ENCODE measurements at places on chromosomes 7 and 10.

DNA sequence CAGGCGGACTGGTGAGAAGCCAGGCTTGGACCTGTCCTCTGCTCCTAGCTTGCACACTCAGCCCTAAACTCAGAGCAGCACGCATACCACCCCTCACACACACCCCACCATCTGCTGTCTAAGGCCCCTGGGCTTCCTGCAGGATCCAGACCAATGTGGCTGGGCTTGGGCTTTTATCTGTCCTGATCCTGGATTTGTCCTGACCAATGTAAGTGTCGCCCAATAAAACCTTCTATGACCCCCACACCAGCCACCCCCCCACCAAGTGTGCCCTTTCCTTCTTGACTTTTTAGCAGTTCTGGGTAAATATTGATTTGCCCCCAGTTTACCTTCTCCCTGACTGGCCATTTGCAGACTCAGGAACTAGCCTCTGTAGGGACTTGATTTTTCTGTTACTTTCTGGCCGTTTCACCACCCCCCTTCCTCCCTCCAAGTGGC lies 1.7 kb upstream of the HOXA13 start:
- no peak for DNase-seq

- no peak for DNase-seq
Measured at GRCh38 chr7:100516135-100516812, 22.7 kb upstream of the AGFG2 start.

DNA sequence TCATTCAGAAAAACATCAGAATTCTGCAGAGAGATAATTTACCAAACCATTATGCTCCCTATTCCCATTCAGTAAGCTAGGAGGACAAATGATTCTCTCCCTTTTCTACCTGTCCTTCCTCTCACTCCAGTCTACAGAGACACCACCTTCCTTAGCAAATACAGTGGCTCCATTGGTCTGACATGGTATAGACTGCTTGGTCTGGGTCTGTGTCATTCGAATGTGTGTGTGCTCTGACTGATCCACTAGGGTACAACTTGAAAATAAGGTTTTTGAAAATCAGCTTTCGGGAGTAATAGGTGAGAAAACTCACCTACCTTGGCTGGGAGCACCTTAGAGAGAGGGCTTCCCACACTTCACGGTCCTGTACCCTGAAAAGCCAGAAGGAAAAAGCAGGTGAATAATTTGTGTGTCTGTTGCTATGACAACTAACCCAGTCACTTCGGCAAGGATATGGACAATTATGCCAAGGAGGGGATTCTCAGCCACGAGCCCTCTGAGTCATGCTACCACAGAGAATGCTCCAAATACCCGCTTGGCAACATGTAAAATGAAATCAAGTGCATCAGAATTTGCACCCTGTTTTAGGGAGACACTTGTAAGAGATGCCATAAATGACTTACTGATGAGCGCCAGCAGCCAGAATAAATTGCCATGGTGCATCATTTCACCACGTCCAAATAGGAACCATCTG lies 114.5 kb upstream of the PRKCQ start:
- no peak for DNase-seq

- DNase-seq = peak; percentile 25
Measured at GRCh38 chr10:103451091-103451813, 918 bp downstream of the CALHM2 start.

GRCh38 chr7:54544149-54544526 lies 2.0 kb downstream of the VSTM2A start:
- DNase-seq = no peak

- no peak for DNase-seq
Measured at GRCh38 chr10:106825576-106826364, 338.7 kb downstream of the SORCS1 start.

GRCh38 chr10:74507951-74508350 lies 318.4 kb upstream of the KAT6B start:
- DNase-seq = no peak

DNA sequence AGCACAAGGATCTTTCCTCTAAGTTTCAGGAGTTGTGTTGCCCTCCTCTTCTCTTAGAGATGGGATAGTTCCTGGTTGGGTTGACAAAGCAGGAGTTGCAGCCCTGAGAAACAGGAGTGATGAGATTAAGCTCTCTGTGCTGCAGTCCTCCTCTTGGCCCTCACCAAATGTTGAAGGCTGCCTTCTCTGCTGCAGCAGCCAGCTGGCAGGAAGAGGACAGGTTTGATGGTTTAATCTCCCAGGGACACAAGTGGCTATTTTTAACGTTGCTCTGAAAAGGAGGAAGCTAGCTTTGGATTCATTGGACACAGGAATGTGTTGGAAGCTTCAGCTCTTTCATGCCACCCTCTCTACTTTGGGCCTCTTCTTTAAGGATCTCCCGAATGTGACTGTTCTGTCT lies 9.4 kb downstream of the STRIP2 start:
- no peak for DNase-seq

GRCh38 chr10:16674147-16674703 lies 143.0 kb downstream of the RSU1 start:
- no peak for DNase-seq

GRCh38 chr7:130494431-130494858 lies 2.6 kb downstream of the MEST start:
- DNase-seq = no peak

GRCh38 chr7:148327379-148327778 lies 263.2 kb upstream of the C7orf33 start:
- no peak for DNase-seq

DNA sequence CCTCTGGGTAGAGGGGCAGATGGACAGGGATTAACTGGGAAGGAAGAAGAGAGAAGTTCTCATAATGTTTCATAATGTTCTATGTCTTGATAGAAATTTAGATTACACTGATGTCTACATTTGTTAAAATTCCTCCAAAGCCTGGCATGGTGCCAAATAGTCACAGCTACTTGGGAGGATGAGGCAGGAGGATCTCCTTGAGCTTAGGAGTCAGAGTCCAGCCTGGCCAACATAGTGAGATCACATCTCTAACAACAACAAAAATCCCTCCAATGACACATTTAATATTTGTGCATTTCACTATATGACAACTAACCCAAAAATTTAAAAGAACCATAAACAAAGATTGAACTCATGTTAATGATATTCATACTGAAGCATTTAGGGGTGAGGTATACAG lies 33.0 kb upstream of the PPP1R3C start:
- DNase-seq = no peak

GRCh38 chr10:50260791-50261281 lies 9.5 kb upstream of the ASAH2 start:
- DNase-seq = no peak

GRCh38 chr10:130784326-130784725 lies 527.2 kb downstream of the TCERG1L start:
- no peak for DNase-seq

GRCh38 chr10:44998146-44998631 lies 2.5 kb upstream of the ZNF22 start:
- DNase-seq = no peak

GRCh38 chr7:27141923-27142579 lies 1.4 kb downstream of the HOXA5 start:
- no peak for DNase-seq

All from activated CD4-positive, CD25-positive, alpha-beta regulatory T cell (primary cell).